ENCODE measurements at places on chromosomes 2 and 18.

DNA sequence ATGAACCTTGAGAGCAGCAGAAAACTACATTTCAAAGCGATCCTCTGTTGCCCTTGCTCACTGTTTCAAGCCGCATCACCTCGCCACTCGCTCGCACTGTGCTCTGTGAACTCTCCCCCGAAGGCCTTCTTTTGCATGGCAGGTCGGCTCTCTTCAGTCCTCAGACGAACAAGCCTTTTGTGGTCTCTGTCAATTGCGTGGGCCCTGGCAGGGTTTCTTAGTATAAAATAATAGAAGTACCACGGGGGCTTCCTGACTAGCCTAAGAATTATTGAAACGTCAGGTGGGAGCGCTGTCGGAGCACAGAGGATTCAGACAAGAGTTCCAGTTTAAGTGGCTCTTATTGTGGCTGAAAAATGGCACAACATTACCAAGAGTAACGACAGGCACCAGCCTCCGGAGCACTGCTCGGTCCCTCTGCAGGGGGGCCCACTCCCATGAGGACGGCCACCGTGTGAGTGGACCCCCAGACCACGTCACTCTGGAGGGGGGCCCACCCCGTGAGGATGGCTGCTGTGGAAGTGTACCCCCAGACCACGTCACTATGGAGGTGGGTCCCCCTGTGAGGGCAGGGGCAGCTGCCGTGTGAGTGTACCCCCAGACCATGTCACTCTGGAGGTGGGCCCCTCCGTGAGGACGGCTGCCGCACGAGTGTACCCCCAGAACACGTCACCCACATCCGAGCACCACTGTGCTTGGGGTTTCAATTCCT, 237.7 kb downstream of the HDAC4 start:
- DNase-seq: no peak

- DNase-seq: no peak
These were observed 46.5 kb upstream of the RAB31 start for GRCh38 chr18:9661564-9661963.

DNA sequence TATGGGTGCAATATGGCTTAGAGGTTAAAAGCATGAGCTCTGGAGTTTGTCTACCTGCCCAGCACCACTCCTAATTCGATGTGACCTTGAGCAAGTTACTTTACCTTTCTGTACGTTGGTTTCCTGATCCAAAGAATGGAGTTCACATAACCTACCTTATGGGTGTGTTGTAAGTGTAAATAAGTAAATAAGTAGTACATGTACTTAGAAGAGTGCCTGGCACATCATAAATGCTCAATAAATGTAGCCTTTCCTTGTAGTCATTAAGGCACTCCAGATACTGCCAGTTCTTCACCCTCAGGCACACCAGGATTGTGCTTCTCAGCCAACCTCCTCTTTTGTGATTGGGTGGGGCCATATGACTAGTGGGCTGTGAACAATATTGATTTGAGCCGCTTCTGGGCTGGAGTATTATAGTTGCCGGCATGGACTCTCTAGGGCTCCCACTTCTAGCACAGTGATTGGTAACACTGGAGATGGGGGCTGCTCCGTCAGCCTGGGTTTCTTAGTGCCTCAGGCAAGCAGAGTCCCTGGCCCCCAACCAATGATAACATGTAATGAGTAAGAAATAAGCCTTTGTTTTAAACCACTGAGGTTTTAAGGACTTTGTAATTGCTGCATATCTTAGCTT, 101.7 kb upstream of the NOSTRIN start:
- DNase-seq: no peak

- DNase-seq: no peak
These were observed 132.8 kb upstream of the GALNT5 start for GRCh38 chr2:157124731-157125130.

DNA sequence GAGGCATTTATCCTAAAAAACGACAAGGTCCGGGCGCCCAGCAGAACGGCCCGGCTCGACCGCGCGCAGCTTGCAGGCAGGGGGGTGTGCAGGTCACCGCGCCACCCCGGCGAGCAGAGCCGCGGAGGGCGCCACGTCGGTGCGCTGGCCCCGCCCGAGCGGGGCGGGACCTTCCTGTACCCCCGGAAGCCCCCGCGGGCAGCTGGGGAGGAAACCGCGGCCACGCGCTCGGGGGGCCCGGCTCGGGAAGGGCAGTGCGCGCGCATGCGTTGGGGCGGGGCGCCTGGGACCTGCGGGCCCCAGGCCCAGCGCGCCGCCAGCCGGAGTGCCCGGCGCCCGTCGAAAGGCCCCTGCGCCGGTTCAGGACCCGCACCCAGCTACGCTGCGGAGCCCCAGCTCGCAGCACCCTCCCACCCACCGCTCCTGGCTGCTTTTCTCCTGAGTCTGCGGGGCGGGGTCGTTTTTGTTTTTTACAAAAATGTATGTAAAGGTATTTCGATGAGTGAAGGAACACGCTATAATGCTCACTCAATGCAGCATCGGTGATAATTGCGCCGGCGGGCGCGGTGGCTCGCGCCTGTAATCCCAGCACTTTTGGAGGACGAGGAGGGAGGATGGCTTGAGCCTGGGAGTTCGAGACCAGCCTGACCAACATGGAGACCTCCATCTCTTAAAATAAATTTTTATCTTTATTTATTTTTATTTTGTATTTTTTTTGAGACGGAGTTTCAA, 47.7 kb upstream of the POMC start:
- peak; percentile 70 for DNase-seq

- DNase-seq: no peak
These were observed 14.0 kb upstream of the IMP4 start for GRCh38 chr2:130328710-130329109.

- no peak for DNase-seq
These were observed 12.6 kb upstream of the SFXN5 start for GRCh38 chr2:73083886-73084800.

DNA sequence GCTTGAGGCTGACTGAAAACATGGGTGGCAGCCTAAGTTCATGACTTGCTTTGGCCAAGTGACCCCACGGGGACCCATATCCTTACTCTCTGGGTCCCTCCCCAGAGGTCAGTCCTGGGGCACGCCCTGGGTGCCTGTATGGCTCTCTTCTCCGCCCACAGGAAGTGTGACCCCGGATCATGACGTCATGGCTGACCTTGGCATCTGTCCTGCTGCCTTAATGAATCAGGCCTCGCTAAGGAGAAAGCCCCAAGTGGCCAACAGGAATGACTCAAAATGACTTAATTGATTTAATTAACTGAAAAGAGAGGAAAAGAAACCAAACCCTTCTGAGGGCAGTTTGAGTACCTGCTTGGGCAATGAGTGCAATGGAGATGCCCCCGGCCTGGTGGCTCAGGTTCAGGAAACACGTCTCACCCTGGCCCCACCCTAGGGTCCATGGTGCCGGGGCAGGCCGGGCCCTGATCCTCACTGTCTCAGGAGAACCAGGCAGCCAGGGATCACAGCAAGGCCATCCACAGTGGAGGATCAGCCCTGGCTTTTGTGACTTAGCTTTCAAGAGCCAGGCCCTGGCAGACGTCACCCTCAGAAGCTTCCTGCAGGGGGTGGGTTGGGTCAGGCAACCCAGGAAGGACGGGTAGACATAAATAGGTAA, 112.0 kb downstream of the CYP26B1 start:
- no peak for DNase-seq

DNA sequence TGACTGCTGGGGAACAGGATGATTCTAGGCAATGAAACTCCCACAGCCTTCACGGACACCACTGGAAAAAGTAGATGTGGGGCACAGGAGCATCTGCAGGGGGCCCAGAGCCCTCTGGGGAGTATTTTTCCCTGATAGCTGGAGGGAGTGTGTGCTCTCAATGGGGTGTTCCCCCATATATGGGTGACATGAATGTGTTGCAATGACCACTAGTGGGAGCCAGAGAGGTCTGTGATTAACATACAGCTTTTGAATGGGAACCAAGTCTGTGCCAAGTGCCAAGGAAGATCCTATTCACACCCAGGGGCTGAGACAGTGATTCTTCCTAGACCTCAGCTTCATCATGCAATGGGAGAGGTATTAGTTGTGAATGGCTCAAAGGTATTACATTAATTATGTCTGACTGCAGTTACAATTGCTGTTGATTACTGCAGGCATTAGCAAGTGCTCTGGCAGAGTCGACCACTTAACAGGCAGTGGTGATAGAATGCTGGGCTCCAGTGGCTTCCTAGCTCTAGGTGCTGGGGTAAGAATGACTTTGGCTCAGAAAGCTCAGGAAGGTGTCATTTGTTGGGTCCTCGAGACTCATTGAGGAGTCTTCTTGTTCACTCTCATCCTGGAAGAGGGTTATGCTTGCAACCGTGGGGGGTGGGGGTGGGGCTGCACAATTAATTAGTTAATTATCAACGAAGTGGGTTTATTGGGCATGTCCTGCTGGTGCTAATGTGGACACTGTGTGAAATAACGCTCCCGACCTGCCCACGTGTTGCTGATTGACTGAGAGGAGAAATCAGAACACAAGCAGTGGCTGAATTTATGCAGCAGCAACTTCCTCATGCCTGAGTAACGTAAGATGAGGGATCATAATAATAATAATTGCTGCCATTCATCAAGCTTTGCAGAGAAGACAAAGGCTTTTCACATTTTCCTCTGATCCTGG, 194.1 kb downstream of the CLIP4 start:
- DNase-seq: peak; percentile 42

DNA sequence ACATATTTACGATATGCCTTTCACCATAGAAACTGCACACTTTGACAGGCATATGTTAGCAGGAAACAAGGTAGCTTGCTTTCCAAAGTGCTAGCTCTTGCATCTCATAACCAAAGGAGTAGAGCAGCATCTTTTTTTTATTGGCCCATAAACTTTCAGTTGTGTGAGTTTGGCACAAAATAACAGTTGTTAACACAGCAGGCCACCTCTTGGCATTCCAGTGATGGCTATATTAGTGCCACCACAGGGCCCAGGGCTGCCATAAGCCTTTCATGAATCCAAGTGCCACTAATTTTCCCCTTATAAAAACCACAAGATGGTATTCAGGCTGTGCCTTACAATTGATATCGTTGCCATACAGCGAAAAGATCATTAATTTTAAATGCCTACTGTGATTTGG, 40.3 kb upstream of the KLF7 start:
- no peak for DNase-seq

- DNase-seq: no peak
These were observed 64.9 kb downstream of the HS1BP3 start for GRCh38 chr2:20585710-20586594.

DNA sequence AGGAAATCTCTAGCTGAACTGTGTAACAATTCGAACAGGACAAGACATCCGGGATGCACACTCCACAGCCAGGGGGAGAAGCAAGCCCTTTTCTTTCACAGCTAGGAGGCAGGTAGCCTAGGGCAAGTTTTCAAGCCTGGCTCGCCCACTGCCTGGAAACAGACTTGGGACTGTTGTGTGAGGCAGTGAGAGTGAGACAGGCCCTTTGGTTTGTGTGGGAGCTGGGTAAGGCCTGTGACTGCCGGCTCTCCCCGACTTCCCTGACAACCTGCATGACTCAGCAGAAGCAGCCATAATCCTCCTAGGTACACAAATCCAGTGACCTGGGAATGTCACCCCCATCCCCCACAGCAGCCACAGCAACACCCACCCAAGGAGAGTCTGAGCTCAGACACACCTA, 179.7 kb downstream of the WDPCP start:
- DNase-seq: no peak

- no peak for DNase-seq
These were observed 8.1 kb downstream of the SUPT7L start for GRCh38 chr2:27655155-27655951.

Measured in GM18507 (cell line).